Fibroblast of mammary gland (primary cell): ENCODE measurements at places on chromosomes 6 and 20.

GRCh38 chr6:25138233-25138933 lies 140.8 kb upstream of the CARMIL1 start:
- DNase-seq = peak; percentile 92

DNA sequence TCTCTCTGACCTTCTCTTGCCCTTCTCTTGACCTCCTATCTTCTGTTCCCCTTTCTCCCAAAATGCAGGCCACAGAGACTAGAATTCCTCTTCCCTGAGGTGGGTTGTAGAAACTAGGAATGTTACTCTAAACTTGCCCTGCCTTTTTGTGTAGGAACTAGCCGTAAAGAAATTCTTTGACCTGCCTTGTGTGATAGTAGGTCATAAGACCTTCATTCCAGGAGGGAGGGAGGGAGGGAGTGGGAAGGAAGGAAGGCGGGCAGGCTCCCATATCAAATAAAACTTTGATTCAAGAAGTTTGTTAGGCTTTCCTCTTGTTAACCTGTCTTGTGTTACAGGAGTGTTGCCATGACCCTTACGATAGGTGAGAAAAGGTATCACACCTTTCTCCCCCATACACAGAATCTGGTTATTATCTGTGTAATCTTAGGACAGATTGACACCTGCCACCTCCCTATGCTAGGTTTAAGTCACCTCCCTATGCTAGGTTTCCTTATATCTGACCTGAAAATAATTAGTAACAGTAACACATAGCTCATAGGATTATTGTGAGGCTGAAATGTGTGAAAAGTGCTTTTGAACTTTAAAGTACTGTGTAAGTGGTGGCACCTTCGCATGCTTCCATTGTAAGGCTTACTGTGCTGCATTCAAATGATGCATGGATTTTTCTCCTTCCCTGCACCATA lies 32.6 kb upstream of the FUCA2 start:
- no peak for DNase-seq

DNA sequence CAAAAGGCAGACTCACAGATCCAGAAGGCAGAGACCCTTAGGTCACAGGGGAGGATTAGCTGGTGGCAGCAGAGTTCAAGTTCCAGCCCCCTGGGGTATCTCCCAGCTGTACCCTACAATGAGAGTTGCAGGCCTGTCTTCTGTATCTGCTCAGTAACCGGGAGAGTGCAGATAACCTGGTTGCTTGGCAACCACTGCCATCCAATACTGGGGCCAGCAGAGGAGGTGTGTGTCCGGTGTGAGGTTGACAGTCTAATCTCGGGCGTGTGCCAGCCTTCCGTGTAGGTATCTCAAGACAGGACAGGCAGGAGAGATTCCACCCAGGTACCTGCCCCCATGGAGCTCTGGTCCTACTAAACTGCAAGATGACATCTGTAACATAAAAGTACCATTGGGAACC lies 56.6 kb upstream of the TBC1D7 start:
- DNase-seq = no peak

DNA sequence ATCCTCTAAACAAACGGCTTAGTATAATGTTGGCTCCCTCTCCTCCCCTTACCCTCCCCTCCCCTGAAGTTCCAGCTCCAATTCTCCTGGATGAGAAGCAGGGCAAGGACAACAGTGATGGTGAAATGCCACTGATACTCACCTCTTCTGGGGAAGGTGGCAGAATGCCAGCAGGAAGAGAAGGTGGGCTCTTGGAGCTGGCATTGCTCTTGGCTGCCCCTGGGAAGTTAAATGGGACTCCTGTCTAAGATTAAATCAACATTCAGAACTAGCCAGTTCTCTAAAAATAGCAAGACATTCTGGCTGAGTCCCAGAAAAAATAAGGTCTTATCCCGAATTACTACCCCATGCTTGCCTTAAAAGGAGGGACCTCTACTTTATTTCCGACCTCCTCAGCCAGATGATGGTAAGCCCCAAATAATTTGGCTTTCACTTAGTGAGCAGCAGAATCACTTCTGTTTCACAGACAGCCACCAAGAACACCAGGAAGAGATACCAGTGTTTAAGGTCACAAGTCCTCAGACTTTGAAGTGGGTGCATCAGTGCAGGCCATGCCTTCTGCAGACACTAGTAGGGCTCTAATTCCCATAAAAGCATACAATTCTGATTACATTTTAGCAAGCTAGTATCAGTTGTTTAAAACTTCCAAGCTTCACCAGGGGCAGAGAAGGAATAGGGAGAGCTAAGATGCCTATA lies 46.0 kb upstream of the IL17A start:
- no peak for DNase-seq

DNA sequence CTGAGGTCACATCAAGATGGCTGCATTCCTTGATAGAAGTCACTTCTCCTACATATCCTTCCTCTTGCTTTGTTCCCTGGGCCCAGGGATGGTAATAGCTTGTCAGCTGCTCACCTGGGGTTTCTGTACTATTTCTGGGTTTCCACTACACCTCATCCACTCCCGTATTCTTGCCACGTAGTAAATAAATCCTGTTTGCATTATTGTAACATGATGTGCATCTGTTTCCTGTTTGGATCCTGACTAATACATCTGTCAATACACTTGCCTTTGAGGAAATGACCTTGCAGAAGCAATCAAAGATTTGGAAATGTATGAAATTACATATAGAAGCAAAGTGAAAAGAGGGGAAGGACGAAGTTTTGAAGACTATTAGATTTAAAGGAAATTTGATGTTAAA lies 619.0 kb downstream of the PHF3 start:
- no peak for DNase-seq

DNA sequence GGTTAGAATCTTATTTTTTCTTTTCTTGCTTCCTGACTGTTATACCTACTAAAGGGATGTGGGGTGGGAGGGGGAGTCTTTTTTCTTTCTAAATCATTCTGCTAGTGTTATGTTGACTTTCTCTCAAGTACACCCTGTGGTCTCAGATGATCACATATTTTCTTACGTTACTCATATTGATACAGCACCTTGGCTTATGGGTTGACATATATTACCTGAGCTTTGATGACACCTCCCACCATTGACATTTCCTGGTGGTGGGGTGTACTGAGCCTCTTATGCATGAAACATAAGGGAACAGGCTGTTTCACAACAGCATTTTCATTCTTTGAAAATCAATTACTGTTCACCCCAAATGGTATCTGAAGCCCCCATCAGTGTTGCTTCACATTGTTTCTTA lies 169.8 kb downstream of the MMS22L start:
- DNase-seq = no peak

DNA sequence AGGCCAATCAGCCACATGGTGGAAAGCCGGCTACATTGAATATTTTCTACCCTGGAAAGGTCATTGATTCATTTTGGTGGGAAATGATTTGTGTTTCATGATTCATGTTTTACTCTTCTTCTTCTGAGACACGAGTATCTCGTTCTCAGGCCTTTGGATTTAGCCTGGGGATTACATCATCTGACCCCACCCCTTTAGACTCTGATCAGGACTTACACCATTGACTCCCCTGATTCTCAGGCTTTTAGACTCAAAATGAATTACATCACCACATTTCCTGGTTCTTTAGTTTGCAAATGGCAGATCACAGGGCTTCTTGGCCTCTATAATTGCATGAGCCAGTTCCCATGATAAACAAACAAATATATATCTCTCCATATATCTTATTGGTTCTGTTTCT lies 228.8 kb downstream of the ADGRG6 start:
- DNase-seq = peak; percentile 39

DNA sequence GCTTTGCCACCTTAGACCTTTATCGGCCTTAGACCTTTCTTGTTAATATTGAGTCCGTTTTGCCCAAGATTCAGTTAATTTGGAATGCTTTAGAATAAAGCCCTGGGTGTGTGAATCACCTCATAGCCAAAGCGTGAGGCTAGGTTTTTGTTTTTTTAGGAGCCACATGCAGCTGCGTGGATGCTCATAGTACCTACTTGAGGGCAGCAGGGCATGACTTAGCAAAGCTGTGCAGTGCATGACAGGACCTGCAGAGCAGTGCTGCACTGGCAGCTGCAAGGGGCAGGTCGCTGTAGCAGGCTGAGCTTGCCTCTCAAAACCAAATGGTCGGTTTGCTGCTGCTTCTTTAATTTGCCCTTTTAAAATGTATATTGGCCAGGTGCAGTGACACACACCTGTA lies 116.1 kb downstream of the JAG1 start:
- DNase-seq = no peak

GRCh38 chr6:83436674-83437073 lies 5.8 kb upstream of the ME1 start:
- DNase-seq = no peak

- peak; percentile 15 for DNase-seq
These were observed 131.7 kb upstream of the HDGFL1 start for GRCh38 chr6:22437665-22438064.

GRCh38 chr20:33553516-33553915 lies 63.6 kb downstream of the CBFA2T2 start:
- DNase-seq = no peak

GRCh38 chr6:35190306-35190705 lies 23.4 kb upstream of the SCUBE3 start:
- DNase-seq = no peak

DNA sequence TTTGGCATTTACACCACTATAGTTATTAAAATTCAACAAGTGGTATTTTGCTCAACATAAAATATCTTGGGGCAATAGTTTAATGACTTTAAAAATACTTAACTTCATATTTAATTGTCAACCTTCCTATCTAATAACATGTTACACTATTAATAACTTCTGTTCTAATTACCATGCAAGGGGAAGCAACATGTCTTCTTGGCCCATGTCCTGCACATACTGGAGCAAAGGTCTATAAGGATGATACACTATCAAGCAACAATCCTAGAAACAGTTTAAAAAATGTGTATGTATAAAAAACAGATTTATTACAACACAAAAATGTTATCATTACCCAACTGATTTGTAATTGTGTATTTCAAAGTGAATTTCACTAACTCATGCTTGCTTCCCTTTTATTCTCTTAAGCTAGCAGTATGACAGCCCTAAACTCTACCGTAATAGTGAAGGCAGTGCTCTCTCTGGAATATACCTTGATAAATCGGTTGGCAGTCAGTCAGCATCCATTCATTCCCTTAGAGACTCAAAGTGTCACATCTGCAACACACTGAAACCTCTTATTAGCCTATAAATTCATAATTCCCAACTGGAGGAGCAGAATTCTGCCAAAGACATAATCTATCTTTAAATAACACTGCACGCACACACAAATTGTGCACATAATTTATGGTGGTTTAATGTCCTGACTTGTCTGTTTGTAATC lies 18.3 kb downstream of the CCNC start:
- no peak for DNase-seq

DNA sequence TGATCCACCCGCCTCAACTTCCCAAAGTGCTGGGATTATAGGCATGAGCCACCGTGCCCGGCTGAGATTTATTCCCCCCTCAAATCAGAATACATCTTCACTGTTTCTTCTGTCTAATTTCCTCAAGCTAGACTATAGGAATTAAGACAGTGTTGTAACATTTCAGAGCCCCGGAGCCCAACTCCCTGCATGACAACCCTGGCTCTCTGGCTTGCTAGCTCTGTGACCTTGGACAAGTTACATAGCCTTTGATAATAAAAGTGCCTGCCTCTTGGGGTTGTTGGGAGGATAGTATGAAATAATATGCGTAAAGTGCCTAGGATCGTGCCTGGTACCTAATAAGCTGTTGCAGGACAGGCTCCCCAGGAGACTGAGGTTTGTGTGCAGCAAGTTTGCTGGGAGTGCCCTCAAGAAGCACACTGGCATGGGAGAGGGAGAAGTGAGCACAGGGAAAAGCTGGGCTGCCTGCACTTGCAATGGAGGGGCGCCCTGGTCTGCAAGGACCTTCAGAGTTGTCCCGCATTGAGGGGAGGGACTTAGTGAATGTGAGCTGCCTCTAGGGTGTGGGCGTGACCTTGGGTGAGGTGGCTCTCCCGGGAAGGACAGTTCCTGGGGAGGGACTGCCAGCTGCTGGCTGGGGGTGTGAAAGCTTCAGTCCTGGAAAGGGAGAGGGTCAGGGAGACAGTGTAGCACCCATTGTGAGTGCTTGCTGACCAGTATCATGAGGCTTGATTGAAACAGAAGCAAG lies 43.4 kb downstream of the TAF8 start:
- no peak for DNase-seq

DNA sequence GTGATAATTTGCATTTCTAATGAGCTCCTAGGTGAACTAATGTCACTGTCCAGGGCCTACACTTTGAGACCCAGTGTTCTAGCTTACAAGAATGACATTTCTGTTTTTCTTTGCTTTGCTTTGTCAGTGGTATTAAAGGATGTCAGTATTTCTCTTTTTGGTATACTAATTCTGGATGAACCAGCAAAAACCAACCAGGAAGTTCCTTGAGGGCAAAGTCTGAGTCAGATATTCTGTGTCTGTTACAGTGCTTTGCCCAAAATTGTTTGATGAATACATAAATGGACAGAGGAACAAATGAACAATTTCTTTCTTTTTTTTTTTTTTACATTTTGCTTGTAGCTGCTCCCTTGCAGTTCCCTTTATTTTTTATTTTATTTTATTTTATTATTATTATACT lies 15.4 kb downstream of the COQ3 start:
- no peak for DNase-seq

DNA sequence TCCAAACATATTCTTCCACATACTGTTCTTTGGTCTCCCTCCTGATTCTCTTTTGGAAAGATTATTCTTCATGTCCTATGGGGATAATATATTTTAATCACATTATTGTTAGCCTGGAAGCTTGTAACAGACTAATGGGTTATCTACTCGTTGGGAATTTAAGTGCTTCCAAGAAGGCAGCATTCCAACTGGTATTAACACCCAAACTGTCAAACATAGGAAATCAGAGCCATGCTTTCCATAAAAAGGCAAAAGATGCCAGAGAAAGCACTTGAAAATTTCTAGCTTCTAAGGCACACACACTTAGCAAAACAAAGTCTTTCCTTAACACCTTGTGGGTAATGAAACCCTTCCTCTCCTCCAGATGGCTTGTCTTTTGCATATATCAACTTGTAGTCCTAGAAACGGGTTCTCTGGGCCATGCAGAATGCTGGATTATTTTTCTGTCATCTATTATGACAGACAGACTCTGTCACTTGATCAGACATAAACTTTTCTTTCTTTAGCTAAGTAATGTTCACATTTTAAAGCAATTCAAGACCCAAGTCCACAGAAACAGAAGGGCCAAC lies 41.5 kb downstream of the B4GALT5 start:
- no peak for DNase-seq

- DNase-seq = peak; percentile 79
These were observed 90.5 kb downstream of the SYNJ2 start for GRCh38 chr6:158072083-158072721.

GRCh38 chr6:118168421-118168820 lies 261.4 kb downstream of the SLC35F1 start:
- no peak for DNase-seq

- DNase-seq = no peak
These were observed 10.5 kb upstream of the MLN start for GRCh38 chr6:33813990-33814985.

DNA sequence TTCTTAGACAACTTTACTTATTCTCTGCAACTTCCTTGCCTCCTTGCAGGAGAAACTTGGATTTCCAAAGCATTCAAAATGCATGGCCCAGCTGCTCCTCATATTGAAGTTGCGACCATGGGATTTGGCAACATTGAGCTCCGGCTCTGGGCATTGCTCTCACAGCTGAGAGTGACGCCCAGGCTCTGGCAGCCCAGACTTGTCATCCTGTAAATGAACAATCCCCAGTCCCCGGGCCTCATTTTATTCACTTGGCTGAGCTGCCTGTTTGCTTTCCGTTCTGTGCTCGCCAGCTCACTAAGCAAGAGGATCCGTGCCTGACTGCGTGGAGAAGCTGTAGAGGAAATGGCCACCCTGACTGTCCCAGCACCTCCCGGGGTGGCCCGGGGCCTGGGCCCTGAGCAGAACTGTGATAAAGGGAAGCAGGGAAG lies 119.5 kb upstream of the CD93 start:
- DNase-seq = peak; percentile 36
